ENCODE measurements at places on chromosomes 16 and 17.

- no peak for DNase-seq
Measured at GRCh38 chr16:13401641-13402040, 500.2 kb downstream of the SHISA9 start.

DNA sequence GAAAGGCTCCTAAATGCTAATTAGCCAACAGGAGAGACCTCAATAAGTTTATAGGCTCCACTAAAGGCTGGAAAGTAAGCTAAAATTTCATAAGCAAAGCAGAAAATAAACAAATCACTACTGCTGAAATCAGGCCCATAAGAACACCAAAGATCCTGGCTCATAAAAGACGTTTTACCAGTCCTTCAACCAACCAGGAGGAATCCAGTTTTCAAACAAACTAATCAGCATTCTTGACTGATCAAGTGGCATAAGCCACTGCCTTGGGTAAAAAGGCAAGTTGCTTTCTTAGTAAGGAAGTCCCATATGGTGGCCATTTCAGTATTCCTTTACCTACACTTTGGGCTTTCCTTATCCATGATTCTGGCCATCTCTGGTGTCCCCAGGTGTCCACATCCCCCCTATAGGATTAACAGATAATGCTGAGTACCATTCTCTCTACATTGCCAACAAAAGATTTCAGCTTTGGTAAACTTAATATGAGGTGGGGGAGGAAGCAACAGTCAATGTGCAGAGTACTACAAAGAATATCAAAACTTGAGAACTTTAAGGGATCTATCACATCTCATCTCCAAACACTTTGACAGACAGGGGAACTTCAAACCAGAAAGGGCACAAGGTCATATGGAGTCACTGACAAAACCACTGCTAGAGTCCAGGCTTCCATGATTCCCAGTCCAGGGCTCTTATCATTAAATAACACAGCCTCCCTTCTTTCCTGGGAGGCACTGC is 1.3 kb downstream of the TOM1L2 start:
- no peak for DNase-seq

- no peak for DNase-seq
Measured at GRCh38 chr16:72291121-72291520, 119.2 kb upstream of the PMFBP1 start.

DNA sequence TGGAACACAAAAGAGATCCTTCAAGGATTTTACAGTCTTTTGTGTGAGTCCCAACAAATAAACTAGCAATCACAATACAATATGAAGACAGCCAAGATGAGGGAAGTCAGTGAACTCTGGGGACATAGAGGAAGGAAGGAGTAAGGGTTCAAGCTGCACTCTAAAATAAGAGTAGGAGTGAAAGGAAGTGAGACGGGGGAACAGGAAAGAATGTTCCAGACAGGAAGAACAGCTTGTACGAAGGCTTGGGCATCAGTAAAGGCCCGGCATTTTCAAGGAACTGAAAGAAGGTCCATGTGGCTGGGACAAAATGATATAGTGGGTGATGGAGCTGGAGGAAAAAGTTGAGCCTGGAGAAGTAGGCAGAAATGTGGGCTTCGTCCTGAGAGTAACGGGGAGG is 4.5 kb downstream of the CCL17 start:
- DNase-seq: no peak

DNA sequence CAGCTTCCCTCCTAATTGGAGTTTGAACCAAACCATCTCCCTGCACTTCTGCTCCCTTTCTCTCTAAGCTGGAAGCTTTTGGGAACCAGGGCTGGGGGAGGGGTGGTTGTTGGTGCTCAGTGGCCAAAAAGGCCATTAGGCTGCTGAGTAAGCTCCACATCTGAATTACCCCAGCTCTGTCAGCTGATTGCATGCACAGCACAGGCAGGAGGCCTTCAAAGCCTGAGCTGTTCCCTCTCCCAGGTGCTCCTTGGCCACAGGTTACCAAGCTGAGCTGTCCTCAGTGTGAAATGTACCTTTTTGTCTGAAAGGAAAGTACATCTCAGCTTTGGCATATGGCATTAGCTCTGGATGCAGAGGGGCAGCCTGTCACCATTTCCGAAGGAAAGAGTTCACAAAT is 6.2 kb upstream of the TBKBP1 start:
- no peak for DNase-seq

GRCh38 chr17:40089077-40089895 is 11.1 kb downstream of the NR1D1 start:
- DNase-seq: no peak

GRCh38 chr17:58693751-58694150 is 1.3 kb downstream of the RAD51C start:
- no peak for DNase-seq

DNA sequence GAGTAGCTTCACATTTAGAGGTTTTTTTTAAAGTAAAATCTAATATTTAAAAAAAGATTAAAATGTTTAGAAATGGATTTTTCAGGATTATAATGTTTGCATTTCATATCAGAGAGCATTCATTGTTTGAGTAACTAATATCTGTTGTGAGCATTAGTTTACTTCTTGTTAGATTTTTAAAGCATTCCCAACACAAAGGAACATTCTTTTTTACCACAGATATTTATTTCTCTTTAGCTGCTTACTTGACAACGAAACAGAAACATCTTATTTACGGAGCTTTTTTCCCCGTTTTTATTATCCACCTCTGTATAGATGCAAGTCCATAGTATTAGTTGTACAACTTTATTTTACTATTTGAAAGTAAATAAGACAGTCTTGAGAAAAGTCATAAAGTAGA is 53.0 kb downstream of the NFAT5 start:
- DNase-seq: no peak

- no peak for DNase-seq
Measured at GRCh38 chr17:8366231-8366630, 10.3 kb downstream of the KRABD2 start.

GRCh38 chr16:22190081-22190775 is 15.8 kb upstream of the EEF2K start:
- peak; percentile 97 for DNase-seq

DNA sequence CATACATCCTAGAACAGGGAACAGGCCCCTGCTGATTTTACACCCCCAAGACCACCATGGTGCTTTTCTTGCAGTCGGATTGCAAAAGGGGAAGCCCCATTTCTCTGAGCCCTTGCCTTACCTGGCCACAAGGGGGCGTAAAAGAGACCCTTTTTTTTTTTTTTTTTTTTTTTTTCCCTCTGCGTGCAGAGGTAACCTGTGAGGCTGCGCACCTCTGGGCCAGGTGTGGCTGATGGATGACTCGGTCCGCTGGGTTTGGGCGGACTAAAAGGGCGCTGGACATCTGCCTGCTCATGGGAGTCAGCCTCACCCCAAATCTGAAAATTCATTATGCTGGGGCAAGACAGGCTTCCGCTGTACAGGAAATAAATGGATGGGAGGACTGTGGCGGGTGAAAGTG is 281.0 kb downstream of the CBLN1 start:
- no peak for DNase-seq

Measured in NCI-H510A (cell line).